ENCODE measurements at places on chromosomes 1 and 21.

GRCh38 chr1:206591226-206591625 is 21.0 kb downstream of the EIF2D start:
- DNase-seq = no peak

- DNase-seq = no peak
Observed at GRCh38 chr1:30901798-30902581, 6.6 kb downstream of the SDC3 start.

DNA sequence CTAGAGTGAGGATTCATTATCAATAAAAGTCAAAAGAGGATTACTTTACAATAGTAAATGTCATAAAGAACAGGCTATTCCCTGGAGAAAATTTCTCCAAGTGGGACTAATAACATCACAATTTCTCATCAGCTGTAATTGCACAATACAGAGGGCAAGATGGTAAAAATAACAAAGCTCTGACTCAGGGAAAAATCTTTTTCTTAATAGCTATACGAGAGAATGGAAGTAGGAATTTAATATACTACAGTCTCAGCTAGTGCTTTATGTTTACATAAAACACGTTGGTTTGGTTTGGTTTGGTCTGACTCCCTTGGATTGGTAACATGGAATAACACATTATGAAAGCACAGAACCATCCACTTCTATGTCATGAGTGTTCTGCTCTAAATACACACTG is 397.6 kb downstream of the LRRIQ3 start:
- DNase-seq = no peak

DNA sequence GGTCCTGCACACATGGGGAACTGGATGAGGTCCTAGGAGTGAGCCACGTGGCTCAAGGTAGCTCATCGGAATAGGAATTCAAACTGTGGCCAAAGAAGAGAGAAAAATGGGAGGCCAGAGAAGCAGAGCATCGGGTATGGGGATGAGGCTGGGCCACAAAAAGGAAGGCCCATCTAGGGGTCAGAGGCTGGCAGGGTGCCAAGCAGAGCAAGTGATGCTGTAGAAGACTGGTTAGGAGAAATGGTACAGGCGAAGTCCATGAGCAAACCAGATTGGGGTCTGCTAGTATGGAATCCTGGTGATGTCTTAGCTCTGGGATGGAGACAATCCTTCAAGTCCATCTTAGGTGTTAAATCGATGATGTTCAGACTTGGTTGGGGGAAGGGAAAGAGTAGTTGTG is 68.0 kb downstream of the TEX35 start:
- no peak for DNase-seq

DNA sequence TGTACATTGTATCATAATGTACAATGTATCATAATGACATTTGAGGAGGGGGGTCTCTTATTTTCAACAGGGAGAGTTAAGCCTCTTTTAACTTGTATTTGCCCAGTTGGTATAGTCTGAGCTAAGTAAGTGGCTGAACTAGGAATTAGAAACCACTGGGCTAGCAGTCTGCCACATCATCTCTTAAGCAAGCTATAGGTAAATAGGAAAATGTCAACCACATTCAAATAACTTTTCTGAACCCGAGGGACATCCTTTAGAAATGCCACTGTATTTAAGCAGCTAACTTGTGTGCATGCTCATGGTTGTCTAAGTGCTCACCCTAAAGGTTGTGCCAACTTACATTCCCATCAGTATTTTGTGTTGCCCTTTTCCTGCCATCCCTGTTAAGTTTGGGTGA is 35.5 kb upstream of the ASB17 start:
- no peak for DNase-seq

DNA sequence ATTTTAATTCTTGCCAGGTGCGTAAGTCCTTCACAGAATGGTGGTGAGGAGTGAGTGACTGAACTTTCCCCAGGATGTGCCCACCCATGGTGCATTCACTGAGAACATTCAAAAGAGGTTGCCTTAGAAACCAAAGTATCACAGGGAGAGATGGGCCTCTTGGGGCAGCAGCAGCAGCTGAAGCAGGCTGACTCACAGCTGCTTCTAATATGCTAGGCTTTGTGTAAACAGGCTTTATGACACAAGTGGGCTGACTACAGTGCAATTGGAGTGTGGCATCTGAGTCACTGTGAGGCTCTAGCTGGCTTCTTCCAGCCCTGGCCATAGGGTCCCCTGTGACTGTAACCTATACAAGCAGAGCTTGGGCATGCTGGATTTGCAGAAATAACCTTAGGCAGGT is 12.6 kb downstream of the PIGP start:
- DNase-seq = no peak

- DNase-seq = no peak
Observed at GRCh38 chr21:41405321-41405720, 20.7 kb upstream of the MX1 start.

- no peak for DNase-seq
Observed at GRCh38 chr1:3459940-3460671, 5.6 kb downstream of the ARHGEF16 start.

DNA sequence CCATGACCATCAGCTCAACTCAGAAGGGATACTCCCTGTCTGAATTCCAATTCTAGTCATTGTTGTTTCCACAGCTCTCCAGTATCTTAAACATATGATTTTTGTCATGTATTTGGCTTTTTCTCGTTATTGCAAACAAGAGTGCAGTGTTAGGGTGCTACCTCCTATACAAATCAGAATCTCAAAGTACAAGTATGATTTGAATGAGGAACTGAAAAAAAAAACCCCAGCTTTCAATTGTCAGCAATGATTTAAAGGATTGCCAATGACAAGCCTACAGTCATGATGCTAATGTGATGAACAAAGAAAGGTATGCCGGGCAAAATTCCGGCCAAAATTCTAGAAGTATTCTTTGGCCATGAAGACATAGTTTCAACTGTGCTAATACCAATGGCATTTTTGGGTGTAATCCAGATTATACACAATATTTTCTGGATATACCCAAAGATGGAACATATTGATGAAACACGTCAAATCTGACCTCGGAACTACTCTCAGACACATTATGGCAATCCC is 14.9 kb downstream of the TMEM35B start:
- DNase-seq = no peak

DNA sequence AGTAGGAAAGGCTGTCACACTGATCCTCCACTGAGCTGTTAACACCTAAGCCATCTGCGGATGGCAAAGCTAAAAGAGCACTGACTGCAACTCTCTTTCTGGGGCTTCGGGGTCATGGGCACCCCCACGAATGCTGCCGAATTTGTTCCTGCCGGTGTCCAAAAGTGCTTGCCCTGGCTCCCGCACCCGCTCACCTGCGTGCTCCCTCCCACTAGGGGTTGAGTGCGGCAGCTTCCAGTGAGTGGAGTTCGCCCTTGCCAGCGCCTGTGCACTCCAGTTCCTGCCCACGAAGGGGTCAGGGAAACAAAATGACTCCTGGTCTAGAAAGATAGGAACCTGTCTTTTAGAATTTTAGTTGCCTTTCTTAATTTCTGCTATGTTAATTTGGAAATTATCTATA is 78.7 kb downstream of the IFI44 start:
- DNase-seq = no peak

- DNase-seq = no peak
Observed at GRCh38 chr1:154873321-154873950, 3.4 kb upstream of the KCNN3 start.

GRCh38 chr1:41363591-41364320 is 2.5 kb downstream of the FOXO6 start:
- DNase-seq = no peak

- no peak for DNase-seq
Observed at GRCh38 chr21:36395353-36396111, 10.3 kb downstream of the CHAF1B start.

DNA sequence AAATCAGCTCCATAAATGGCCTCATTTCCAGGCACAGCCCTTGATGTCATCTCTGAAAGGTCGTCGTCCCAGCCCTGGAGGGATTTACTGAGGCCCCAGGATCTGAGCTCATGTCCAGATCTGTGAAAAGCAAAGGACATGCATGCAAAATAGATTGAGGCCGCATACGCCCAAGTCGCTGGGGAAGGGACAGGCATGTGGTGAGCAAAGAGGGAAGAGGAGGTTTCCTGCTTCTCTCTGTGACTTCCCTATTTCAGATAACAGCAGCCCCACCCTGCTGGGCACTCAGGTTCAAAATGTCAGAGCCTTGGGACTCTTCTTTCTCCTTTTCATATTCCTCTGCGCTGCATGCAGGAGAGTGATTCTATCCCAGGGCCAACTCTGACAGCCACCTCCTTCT is 197.2 kb downstream of the ADSS2 start:
- DNase-seq = no peak

DNA sequence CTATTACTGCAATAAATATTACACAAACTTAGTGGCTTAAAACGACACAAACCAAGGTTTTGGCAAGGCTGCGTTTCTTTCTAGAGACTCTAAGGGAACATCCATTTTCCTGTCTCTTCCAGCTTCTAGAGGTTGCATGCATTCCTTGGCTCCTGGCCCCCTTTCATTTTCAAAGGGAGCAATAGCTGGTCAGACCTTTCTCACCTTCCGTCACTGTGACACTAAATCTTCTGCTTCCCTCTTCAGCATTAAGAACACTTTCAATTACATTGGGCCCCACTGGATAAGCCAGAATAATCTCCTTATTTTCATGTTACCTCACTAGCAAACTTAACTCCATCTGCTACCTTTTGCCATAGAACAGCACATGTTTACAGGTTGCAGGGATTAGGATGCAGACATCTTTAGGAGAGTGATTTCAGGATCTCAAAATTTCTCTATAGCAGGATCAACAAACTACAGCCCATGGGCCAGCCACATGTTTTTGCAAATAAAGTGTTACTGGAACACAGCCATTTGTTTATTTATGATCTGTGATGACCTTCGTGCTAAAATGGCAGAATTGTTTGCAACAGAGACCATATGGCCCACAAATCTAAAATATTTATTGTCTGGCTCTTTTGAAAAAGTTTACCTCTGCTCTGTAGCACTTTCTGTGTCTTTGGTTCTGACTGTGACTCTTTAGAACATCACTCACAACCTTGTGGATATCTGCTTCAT is 221.5 kb upstream of the SGIP1 start:
- no peak for DNase-seq

DNA sequence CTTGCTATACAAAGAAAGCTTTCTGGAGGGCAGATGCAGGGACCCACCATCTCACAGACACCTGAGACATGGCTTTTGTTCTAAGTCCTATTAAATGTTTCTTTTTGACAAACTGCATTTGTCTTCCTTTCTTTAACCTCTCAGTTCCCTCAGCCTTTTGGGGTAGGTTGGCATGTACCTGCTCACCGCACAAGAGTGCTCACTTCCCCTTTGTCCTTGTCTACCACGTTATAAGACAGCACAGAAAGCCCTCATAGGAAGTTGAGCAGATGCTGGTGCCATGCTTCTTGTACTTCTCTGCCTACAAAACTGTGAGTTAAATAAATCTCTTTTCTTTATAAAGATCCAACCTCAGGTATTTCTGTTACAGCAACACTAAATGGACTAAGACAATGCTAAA is 31.9 kb upstream of the RGS21 start:
- DNase-seq = no peak

DNA sequence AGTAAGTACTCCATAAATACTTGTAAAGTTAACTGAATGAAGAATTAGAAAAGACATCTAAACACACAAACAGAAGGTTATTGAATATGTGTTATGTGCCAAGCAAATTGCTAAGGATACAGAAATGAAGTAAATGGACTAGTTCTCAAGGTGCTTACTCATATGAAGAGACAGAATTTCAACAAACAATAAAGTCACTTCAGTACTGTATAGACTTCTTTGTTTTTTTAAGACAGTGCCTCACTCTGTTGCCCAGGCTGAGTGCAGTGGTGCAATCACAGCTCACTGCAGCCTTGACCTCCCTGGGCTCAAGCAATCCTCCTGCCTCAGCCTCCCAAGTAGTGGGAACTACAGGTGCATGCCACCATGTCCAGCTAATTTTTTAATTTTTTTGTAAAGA is 57.3 kb downstream of the SERBP1 start:
- no peak for DNase-seq

DNA sequence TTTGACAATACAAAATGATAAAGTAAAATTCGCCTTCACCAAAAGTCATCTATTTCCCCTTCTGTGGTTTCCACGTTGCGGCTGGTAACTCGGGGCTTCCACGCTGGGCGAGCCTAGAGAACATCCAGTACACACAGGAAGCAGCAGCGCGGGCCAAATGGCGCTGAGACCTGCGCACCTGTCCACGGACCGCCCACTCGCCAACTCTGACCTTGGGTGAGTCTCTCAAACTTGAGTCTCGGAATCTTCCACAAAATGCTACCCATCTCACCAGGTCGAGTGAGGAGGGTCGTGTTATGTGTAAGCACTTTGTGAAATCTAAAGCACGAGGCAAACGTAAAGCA is 820 bp upstream of the TTF2 start:
- no peak for DNase-seq

DNA sequence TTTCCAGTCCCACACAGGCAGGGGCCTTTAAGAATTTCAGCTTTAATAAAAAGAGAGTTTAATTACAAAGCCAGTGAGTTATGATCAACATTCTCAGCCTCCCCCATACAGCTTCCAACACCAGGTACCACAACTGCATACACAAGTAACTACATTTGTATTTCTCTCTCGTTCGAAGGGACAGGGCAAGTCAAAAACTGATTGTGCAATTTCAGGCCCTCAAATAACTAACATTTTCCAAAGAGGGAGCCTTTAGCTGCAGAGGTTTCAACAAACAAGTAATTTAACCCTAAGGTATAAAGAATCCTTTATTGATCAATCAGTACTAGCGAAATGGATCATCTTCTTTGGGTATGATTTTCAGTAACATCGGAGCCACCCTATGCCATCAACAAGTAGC is 142.4 kb downstream of the ZNF281 start:
- no peak for DNase-seq

- no peak for DNase-seq
Observed at GRCh38 chr1:210489491-210489890, 160.8 kb downstream of the HHAT start.

DNA sequence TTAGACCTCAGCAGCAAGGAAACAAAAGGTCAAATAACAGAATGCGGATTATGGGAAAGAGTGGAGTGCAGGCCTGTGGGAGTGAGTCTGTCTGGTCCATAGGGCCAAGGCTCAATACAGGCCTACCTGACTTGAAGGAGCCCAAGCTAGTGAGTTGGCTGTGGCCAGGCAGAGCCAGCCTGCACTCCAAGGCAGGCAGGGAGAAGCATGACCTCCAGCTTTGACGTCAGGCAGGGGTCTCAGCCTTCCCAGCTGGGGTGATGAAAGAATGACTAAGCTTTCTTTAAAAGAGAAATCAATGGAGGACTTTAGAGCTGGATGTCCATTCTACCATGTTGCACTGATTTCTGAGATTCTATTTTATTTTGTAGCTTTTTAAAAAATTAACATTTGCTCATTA is 62.8 kb downstream of the RHOU start:
- no peak for DNase-seq
